ENCODE measurements at places on chromosomes 3 and 15. TPM values are rescaled to one million over a fixed set of nuclear protein-coding genes. Genes with fewer than 3 reads are reported as not detected.
A peak's percentile ranks its signal among the peaks of the same experiment; 100 is the strongest.

CYP1A2 gene
- not detected for total RNA-seq

ISLR2 gene
- total RNA-seq: 10.2 TPM

ZPLD1 gene
- not detected for total RNA-seq

LAMB2 gene
- 616 TPM for total RNA-seq

DNA sequence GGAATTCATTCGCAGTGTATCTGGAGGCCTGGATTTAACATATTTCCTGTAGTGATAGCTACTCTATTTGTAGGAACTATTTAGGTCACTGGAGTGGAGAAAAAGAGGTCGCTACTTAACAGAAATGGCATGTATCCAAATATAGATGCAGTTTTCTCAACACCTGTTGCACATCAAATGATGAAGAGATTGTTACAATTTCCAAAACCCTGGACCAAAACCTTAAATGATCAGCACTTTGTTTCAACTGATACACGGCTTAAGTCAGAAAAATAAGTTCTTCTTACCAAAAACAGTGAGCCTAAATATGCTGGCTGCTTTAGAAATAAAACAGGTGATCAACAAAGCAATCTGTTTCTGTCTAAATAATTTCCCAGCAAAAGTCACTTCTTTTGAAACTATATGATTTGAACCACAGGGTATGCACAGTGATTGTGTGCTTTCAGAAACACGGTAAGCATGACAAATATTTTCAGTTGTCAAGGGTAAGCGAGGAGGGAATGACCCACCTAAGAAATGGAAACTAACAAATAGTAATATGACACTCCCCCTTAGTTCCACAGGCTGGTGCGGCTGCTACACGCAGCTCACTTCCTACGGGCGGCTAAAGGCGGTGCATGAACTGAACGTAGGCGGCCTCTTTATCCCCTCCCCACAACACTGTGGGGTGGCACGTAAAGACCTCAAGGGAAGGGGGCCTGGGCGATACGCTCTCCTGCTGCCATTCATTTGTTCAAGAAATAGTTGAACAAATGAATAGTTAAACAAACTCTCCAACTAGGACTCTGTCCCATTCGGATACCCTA is 1.1 kb downstream of the EHD4 start:
- peak overlapping the region; percentile 99 for H3K27ac ChIP-seq
- H3K4me3 ChIP-seq: peak overlapping the region; percentile 98
- no peaks in the 10 kb centered on the region for H3K27me3 ChIP-seq
- peak; percentile 72 for DNase-seq
- no peaks in the 10 kb centered on the region for H3K36me3 ChIP-seq

GRCh38 chr15:77002954-77003912 is 8.3 kb downstream of the PSTPIP1 start:
- no peaks in the 10 kb centered on the region for H3K36me3 ChIP-seq
- no peak overlapping the region for H3K27ac ChIP-seq
- DNase-seq: no peak
- no peaks in the 10 kb centered on the region for H3K27me3 ChIP-seq

GRCh38 chr15:62809968-62810260 is 232.6 kb upstream of the TPM1 start:
- H3K27me3 ChIP-seq: no peaks in the 10 kb centered on the region
- H3K4me1 ChIP-seq: no peaks in the 10 kb centered on the region
- H3K4me3 ChIP-seq: no peak overlapping the region
- no peaks in the 10 kb centered on the region for H3K36me3 ChIP-seq
- H3K27ac ChIP-seq: no peak overlapping the region
- no peak for DNase-seq

DNA sequence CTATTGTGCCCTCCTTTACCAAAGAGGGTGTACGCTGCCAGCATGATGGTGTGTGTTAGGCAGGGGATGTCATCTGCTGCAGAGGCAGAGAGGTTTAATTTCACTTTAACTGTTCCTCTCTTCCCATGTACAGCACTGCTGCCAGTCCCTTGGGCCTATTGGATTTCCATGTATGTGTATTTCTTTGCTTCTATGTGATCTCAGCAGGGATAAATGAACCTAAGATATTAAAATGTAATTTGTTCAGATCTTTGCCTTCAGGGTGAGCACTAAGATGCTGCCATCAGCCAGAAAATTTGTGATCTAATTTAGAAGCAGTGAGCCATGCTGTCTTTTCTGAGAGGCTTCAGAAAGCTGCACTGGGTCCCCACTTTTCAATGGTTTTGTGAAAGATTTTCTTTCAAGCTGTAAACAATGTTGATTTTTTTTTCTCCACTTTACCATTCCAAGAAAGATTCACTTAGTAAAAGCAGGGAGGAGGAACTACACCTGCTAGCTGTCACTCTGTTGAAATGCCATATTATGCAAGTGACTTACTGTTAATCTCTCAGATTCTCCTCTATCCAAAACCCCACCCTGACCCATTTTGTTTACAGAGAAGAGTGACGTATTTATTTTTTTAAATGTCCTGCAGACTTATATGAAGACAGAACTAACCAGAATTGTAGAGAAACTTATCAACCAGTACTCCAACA is 261.9 kb downstream of the TBL1XR1 start:
- H3K27me3 ChIP-seq: no peaks in the 10 kb centered on the region
- no peaks in the 10 kb centered on the region for H3K36me3 ChIP-seq
- DNase-seq: no peak

DNA sequence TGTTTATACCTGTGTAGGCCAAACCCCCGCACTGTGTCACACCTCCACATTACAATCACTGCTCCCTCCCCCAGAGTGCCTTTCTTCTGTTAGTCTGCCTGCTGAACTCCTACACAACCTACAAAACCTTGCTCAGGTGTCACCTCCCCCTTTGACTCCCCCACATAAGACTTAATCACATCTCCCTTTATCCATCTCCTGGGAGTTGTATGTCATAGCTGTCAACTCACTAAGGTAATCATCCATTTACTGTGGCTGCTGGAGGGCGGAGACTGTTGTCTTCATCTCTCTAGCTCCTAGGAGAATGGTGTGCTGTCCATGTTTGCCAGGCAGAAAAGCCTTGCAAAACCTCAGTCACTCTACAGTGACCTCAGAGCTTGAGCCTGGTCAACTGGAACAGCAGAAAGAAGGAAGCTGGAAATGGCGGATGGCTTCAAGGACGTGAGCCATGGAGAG is 43.8 kb downstream of the ZNF710 start:
- H3K27me3 ChIP-seq: no peaks in the 10 kb centered on the region
- H3K4me1 ChIP-seq: peaks cover 25% of the 10 kb centered on the region
- DNase-seq: no peak
- H3K4me3 ChIP-seq: no peak overlapping the region
- H3K36me3 ChIP-seq: no peaks in the 10 kb centered on the region

GRCh38 chr15:55710286-55710685 is 32.7 kb downstream of the PRTG start:
- DNase-seq: no peak
- no peak overlapping the region for H3K4me3 ChIP-seq
- no peaks in the 10 kb centered on the region for H3K4me1 ChIP-seq
- H3K27me3 ChIP-seq: no peaks in the 10 kb centered on the region

DNA sequence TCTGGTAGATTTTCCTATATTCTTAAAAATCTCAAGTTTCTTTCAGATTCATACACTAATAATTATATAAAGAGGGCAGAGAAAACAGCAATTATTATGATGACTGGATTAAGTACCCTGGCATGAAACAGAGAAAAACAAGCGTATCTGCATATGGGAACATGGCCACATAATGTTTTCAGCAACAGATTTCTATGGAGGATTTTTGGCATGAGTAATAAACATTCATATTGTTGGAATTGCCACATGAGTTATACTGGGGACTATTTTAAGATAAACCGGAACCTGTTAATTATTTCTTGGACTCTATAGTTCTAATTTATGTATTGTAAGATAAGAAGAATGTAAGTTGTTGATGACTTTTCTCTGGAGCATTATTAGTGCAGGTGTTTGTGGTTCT is 112.7 kb downstream of the OXSM start:
- no peak for DNase-seq
- no peaks in the 10 kb centered on the region for H3K27me3 ChIP-seq
- no peaks in the 10 kb centered on the region for H3K4me1 ChIP-seq
- no peak overlapping the region for H3K4me3 ChIP-seq
- no peak overlapping the region for H3K27ac ChIP-seq

DNA sequence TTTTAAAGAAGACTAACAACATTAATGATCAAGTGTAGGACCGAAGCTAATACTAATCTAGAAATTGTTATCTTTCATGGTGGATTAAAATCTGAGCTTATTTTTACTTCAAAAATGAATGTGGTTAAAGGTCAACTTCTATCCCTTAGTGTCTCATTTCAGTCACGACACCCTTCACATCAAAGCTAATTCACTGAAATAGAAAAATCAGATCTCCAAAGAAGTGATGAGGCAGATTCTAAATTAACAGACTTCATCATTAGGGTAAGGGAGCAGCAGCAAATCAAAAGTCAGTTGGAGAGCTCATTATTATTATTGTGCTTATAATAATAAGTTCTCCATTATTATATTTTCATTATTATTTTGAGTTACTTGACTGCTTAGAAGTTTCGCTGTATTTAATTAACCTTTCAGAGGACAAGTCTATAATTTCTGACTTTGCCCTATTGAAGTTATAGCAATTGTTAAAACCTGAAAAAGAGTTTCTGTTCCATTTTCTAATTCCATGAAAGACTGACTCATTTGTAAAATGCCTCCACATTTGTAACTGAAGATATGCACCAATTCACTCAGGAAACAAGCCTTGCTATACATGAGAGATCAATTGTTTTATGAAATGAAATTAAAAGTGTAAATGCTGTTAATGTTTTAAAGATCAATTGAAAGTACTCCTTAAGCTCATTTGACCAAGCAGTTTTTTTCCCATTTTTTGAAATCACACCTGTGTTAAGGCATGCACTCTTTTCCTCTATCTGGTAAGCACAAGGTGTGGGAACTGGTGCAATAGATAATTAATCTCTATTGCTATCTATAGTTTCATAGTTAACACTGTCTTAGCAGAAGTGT is 23.1 kb upstream of the CMC1 start:
- no peak for DNase-seq
- no peaks in the 10 kb centered on the region for H3K36me3 ChIP-seq
- no peaks in the 10 kb centered on the region for H3K27me3 ChIP-seq
- no peaks in the 10 kb centered on the region for H3K4me1 ChIP-seq
- no peak overlapping the region for H3K27ac ChIP-seq

DNA sequence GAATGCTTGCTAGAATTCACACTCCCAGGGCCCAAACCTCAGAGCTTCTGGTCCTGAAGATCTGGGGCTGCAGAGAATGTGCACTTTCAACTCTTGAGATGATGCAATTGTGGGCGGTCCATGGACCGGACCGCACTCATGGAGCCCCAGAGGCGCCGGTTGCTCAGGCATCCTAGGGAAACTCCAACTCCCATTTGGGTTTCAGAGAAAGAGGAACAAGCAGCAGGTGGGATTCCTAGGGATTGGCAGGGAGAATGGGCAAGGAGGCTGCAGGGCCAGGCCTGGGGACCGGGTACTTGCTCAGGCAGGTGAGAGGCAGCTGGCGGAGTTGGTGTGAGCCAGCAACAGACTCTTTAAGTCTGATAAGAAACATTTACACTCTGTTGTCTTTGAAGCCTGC is 3.5 kb downstream of the NOX5 start:
- no peak overlapping the region for H3K27ac ChIP-seq
- no peaks in the 10 kb centered on the region for H3K4me1 ChIP-seq
- no peaks in the 10 kb centered on the region for H3K36me3 ChIP-seq
- no peak for DNase-seq

DNA sequence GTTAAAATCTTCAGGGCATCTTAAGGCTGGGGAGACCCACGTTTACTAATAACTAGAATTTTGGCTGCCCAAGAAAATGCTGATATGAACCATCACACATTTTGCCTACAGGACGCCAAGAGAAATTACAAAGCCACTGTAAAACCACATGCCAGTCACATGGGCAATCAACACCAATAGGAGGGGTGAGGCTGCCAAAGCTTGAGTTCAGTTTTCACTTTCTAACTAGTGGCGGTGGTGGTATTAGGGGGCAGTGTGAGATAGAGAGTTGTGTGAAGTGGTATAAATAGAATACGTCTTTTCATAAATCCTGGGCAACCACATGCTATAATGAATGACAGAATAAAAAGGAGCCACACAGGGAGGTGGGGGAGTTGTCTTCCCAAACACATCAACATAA is 147.3 kb downstream of the WNT5A start:
- no peaks in the 10 kb centered on the region for H3K4me1 ChIP-seq
- H3K4me3 ChIP-seq: no peak overlapping the region
- no peak overlapping the region for H3K27ac ChIP-seq
- no peak for DNase-seq
- H3K36me3 ChIP-seq: no peaks in the 10 kb centered on the region

- no peak for DNase-seq
- H3K4me1 ChIP-seq: peaks cover 3% of the 10 kb centered on the region
- no peaks in the 10 kb centered on the region for H3K27me3 ChIP-seq
- no peak overlapping the region for H3K27ac ChIP-seq
- H3K36me3 ChIP-seq: no peaks in the 10 kb centered on the region
These were observed 157.4 kb downstream of the LEKR1 start for GRCh38 chr3:156983559-156983958.

- no peaks in the 10 kb centered on the region for H3K4me1 ChIP-seq
- H3K4me3 ChIP-seq: no peak within 1 kb of the TSS
- no peaks in the 10 kb centered on the region for H3K27me3 ChIP-seq
These were observed at the start of gene PLA2G4B for GRCh38 chr15:41838400-41838897. Gene PLA2G4B, plus strand, starts transcription at chr15:41838847. Its CDS starts 67 bp downstream, at chr15:41838914.

- H3K27ac ChIP-seq: no peak overlapping the region
- peaks cover 12% of the 10 kb centered on the region for H3K27me3 ChIP-seq
- DNase-seq: no peak
- H3K36me3 ChIP-seq: no peaks in the 10 kb centered on the region
- no peak overlapping the region for H3K4me3 ChIP-seq
These were observed 4.4 kb downstream of the PCOLCE2 start for GRCh38 chr3:142884531-142884930.

GRCh38 chr3:13015286-13016082 is 57.7 kb downstream of the IQSEC1 start:
- H3K36me3 ChIP-seq: no peaks in the 10 kb centered on the region
- no peaks in the 10 kb centered on the region for H3K27me3 ChIP-seq

GRCh38 chr3:129793319-129793718 is 100.2 kb downstream of the TMCC1 start:
- peaks cover 8% of the 10 kb centered on the region for H3K4me1 ChIP-seq
- no peaks in the 10 kb centered on the region for H3K27me3 ChIP-seq
- peak; percentile 52 for DNase-seq
- no peaks in the 10 kb centered on the region for H3K36me3 ChIP-seq

DNA sequence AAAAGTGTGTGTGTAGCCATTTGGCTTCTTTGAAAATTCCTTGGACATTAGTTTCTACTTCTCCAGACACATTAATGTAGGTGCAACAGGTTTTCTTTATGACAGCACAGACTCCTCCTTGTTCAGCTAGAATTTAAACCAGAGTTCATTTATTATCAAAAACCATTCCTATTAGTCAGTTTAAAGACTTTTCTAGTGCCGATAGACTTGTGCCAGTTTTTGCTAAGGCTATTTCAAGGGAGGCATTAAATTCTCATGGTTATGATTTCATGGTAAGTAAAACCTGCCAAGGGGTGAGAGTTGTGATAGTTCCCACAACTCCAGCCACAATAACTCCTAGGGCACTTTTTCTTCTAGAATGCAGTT is 20.6 kb upstream of the SENP7 start:
- no peak overlapping the region for H3K27ac ChIP-seq
- DNase-seq: no peak
- H3K27me3 ChIP-seq: no peaks in the 10 kb centered on the region
- no peaks in the 10 kb centered on the region for H3K36me3 ChIP-seq

- no peaks in the 10 kb centered on the region for H3K4me1 ChIP-seq
- no peak overlapping the region for H3K27ac ChIP-seq
- no peak overlapping the region for H3K4me3 ChIP-seq
- H3K36me3 ChIP-seq: no peaks in the 10 kb centered on the region
- no peaks in the 10 kb centered on the region for H3K27me3 ChIP-seq
These were observed 45.8 kb upstream of the PPP4R2 start for GRCh38 chr3:72950801-72951200.

- no peaks in the 10 kb centered on the region for H3K36me3 ChIP-seq
- no peaks in the 10 kb centered on the region for H3K27me3 ChIP-seq
- peaks cover 8% of the 10 kb centered on the region for H3K4me1 ChIP-seq
- H3K27ac ChIP-seq: no peak overlapping the region
These were observed 37.4 kb downstream of the ARIH1 start for GRCh38 chr15:72511536-72511935.

Data from lung (tissue), 17 donors.